RPMI8226 (cell line): ENCODE measurements at places on chromosomes 3 and 15.

DNA sequence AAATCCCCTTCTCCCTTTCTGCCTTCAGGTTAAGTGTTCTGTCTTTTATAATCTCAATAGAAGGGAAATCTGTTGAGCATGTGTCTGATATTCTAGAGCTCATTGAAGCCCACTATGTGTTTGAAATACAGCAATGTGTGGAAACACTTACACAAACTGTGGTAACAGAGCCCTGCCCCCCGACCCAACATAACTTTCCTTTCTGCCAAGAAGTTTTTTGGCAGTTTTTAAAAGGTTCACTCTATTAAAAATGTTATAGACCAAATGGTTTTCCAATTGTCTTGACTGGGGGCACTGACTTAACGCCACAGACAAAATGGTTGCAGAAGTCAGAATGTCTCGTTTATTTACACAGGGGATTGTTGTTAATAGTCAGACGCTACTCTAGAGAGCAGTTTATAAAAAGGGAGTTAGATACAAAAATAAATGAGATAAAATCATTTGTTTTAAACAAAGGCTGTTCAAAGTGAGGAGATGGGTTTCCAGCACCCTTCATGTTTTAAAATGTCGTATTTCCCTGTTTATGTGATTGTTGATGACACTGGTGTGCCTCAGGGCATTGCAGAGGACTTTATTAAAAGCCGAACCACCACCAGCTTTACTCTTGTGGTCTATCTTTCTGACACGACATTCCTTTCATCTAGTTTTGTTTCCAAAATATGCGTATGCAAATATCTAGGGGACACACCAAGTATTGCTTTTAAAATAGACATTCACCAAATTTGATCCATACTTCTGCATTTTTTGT lies 26.7 kb upstream of the GREM1 start:
- DNase-seq = no peak

DNA sequence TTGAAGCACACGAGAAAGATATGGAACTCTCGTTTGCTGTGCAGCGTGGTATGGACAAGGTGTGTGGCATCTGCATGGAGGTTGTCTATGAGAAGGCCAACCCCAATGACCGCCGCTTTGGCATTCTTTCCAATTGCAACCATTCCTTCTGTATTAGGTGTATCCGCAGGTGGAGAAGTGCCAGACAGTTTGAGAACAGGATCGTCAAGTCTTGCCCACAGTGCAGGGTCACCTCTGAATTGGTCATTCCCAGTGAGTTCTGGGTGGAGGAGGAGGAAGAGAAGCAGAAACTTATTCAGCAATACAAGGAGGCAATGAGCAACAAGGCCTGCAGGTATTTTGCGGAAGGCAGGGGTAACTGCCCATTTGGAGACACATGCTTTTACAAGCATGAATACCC lies 1.2 kb downstream of the MKRN3 start:
- DNase-seq = no peak

DNA sequence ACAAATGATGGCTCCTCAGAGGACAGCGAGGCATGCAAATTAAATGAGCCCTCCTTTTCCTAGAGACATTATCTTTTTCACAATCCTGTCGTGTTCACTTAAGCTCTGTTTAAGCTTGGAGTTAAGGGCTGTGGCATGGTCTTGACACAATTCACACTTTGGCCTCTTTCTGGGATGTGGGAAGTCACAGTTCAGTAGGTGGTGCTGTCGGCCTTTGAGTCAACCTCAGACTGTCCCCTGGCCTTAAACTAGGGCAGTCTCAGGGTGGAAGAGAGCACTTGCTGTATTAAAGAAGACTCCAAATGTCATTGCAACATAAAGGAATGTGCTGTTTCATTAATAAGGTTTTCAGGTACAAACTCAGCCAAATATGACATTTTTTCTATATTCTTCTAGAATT lies 351.0 kb downstream of the MCTP2 start:
- DNase-seq = peak; percentile 41

- DNase-seq = no peak
These were observed 133.3 kb downstream of the TBC1D2B start for GRCh38 chr15:77944002-77944867.

- no peak for DNase-seq
These were observed 150.0 kb downstream of the MEIS2 start for GRCh38 chr15:36950371-36950770.

DNA sequence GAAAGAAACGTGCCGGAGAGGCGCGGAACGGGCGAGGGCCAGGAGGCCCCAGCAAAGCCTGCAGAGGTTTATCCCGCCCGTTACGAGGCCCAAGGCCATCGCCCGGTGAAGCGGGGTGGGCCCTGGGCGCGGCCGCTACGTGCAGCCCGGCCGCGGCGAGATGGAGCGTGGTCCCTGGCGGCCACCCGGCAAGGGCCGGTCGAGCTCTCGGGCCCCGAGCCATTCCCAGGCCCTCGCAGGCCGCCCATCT lies 1.1 kb downstream of the PKM start:
- DNase-seq = no peak

DNA sequence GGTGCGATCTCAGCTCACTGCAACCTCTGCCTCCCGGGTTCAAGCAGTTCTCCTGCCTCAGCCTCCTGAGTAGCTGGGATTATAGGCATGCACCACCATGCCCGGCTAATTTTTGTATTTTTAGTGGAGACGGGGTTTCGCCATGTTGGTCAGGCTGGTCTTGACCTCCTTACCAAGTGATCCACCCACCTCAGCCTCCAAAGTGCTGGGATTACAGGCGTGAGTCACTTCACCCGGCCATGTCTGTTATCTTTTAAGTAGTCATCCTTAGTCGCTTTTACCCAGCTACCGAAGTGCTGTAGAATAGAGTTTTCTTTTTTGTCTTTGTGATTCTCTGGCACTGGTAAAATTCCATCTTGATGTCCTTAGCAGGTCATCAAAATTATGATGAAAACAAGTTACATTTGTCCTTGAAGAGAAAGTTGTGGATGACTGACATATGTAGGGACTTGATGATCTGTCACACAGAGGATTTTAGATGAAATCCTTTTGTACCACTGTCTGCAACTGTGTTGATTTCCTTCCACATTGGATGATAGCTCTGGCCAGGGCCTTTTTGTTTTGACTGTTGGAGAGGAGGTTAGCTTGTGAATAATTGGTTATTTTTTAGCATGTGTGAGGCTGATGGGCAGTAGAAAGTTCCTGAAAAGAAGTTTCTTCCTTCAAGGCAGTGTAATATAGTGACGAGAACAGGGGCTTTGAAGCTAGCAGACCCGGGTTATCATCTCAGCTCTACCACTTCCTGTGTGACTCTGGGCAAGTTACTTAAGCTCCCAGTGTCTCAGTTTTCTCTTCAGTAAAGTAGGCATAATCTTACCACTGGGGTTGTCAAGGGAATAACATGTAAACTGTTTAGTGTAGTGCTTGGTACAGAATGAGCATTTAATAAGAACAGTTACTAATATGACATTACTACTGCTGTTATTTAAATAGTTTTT lies 18.8 kb downstream of the ATG7 start:
- DNase-seq = no peak

- DNase-seq = no peak
These were observed 27.6 kb downstream of the ANP32A start for GRCh38 chr15:68792901-68793766.

- DNase-seq = no peak
These were observed 18.7 kb downstream of the OCA2 start for GRCh38 chr15:28080386-28080785.

DNA sequence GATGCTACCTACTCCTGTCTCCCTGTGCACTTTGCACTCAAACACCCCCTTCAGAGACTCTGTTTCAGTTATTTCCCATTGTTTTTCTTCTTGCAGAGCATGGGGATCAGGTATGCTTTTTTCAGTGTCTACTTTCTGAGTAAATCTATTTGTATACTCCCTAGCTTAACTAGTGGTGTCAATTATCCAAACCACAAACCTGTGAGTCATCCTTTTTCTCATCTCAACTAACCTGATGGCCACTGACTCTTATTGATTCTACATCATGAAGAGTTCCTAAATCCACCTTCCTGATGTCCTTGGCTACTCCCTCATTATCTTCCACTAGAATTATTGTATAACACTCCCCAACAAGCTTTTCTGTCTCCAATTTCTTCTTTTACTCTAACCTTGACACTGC lies 68.0 kb downstream of the DIPK2A start:
- no peak for DNase-seq

GRCh38 chr3:172272698-172273097 lies 175.6 kb downstream of the GHSR start:
- no peak for DNase-seq

DNA sequence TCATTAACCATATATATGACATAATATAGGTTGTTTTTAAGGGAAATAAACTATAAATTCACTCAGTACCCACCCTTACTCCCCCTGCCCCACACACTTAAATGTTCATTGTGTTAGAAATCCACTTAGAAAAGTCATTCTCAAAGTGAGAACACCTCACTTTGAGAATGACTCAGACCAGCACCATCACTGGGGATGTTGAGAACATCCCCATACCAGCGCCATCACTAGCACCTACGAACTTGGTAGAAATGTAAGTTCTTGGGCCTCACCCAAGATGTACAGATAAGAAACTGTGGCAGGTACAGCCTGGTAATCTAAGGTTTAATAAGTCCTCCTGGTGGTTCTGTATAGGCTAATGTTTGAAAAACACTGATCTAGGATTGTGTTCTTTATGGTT lies 362.6 kb downstream of the LPP start:
- no peak for DNase-seq

GRCh38 chr3:121786485-121786884 lies 36.9 kb upstream of the GOLGB1 start:
- no peak for DNase-seq

- no peak for DNase-seq
These were observed 358.4 kb upstream of the NR2F2 start for GRCh38 chr15:95972041-95972553.

GRCh38 chr3:60708191-60708975 lies 542.9 kb downstream of the FHIT start:
- DNase-seq = no peak

- DNase-seq = no peak
These were observed 2.3 kb downstream of the TJP1 start for GRCh38 chr15:29819979-29820378.

DNA sequence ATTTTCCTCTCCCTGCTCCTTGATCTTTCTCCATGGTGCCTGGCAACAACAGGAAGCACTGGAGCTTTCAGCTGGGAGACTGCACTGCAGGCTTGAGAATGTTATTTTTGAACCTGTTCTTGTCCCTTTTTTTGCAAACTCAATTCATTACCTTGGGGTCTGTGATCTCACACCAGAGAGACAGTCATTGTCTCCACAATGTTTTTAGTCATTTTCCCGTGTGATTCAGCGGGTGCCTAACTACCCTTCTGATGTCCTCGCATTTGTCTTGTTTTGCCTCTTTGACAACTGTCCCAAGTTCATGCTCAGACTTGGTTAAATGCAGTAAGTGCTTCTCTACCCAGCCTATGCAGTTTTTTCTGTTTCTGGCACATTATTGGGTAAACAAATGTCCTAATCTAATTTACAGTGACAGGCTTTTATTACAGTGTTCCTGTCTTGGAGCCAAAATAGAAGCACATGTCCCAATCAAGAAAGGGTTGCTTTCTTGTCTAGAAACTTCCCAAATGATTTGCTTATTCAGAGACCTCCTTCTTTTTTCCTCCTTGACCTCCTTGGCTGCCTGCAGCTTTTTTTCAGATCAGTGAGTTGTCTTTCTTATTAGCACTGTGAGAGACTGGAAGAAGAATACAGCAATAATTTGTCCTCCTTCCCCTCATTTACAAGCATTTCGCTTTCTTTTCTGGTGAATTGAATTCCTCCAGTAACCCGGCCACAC lies 162.4 kb downstream of the NSUN3 start:
- DNase-seq = no peak

DNA sequence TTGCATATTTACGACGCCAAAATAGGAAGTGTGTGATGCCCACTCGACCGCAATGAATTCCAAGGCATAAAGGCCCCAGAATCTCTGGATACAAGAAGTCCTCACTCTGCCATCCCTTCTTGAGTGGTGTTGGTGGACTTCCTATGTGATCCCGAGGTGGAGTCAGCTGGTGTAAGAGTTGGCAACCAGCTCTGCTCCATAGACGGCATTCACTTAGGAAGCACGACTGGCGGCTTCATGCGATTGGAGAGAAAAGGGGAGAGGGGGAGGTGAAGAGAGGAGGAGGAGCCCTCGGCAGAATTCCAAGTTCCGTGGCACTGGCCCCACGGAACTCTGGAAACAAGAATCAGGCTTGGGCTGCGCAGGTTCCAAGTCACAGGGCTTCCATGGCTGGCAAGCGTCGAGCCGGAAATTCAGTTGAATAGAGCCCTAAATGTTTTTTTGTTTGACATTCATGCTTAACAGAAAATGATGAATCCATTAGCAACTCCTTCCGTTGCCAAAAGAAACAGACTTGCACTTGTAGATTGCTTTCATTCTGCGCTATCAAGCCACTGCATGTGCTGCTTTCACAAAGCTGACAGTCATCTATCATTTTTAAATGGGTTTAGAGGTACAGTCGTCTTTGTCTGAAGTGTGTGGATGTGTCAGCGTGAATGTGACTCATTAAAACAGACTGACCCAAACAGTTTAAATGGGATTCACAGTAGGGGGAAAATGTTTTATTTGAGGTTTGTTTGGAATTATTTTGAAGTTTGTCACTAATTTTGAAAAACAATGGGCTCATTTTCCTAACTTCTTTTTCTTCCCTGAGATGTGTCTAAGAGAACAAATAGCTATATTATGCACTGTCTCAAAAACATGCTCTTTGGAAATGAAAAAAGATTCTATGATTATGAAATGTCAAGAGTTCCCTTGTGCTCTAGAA lies 428.3 kb upstream of the ATP11B start:
- DNase-seq = no peak

DNA sequence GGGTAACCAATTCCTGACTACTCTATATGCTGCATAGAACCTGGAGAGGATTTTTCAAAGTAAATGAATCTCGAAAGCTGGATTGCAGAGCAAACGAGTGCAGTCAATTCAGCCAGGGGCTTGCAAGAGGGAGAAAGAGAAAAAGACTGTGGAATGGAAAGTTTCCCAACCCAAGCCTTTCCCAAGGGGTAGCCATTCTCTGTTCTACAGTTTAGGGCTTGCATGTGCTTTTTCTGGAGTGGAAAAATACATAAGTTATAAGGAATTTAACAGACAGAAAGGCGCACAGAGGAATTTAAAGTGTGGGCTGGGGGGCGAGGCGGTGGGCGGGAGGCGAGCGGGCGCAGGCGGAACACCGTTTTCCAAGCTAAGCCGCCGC lies 511 bp upstream of the RARB start:
- no peak for DNase-seq

DNA sequence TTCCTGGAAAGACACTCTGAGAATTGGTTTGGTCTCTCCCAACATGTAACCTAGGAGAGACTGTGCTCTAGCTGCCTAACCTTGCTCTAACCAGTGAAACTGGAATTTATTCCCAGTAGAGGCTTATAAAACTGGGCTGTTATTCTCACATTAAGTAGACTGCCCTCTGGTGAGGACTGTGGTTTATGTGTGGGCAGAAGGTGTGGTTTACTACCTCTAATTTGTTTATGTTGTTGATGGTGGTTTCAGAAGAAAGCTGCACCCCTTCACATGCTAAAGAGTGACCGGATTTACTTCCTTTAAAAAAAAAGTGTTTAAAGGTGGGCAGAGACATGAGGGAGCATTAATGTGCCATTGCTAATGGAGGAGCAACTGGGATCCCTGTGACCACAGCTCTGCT lies 273.2 kb downstream of the MECOM start:
- peak; percentile 34 for DNase-seq

GRCh38 chr15:57030011-57030410 lies 111.6 kb downstream of the TCF12 start:
- DNase-seq = no peak

GRCh38 chr15:95910643-95911212 lies 419.8 kb upstream of the NR2F2 start:
- no peak for DNase-seq
